ENCODE measurements at places on chromosomes 2 and 18. TPM values are rescaled to one million over a fixed set of nuclear protein-coding genes. Genes with fewer than 3 reads are reported as not detected.

DNA sequence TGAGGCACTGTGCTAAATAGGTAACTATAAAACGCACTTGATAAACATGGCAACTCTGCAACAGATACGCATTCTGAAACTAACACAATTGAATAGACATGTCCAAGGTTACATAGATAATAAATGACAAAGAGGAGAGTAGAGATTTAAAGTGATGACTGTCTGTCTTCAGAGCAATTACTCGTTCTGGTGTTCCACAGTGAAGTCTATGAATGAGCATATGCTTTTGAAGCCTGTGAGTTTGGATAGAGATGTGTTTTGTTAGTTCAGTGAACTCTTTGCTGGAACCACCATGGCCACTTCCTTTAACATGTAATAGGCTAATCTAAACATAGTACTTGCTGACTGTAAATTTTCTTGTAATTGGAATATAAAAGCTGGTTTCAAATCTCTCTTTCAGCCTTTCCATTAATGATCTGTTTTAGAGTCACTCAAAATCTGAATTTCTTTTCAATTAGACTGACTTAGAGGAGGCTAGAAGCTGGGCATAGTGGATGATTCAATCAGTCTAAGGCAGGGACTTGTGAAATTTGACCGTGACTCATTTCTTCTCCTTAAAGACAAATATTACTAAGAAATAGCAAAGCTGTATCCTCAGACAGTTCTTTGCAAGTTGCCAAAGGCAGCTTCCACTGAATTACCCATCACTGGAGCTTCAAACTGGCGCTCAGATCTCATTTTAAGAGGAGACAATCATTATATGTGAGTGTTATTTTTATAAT lies 1130.1 kb upstream of the CELF4 start:
- no peak overlapping the region for H3K4me3 ChIP-seq
- DNase-seq: no peak
- no peak overlapping the region for H3K27ac ChIP-seq
- H3K27me3 ChIP-seq: no peaks in the 10 kb centered on the region

- no peak overlapping the region for H3K27ac ChIP-seq
- H3K4me1 ChIP-seq: no peaks in the 10 kb centered on the region
- DNase-seq: no peak
- H3K36me3 ChIP-seq: no peaks in the 10 kb centered on the region
These were observed 430.6 kb upstream of the ID2 start for GRCh38 chr2:8251291-8251690.

DNA sequence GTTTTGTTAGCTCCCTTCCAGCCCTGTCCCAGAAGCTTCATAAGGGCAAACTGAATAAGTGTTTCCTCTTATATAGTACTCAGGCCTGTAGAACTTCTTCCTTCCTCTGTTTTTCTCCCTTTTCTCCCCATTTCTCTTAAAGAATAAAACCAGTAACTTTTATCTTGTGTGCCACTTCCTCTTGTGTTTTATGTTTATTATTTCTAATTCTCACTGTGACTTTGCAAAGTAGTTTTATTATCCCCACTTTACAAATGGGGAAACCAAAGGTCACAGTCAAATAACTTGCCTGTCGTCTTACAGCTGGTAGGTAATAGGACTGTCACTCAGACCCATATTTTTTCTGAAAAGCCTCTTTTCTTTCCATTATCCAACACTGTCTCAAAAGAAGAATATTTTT lies 42.4 kb downstream of the RBBP8 start:
- no peak for DNase-seq
- no peaks in the 10 kb centered on the region for H3K36me3 ChIP-seq
- no peaks in the 10 kb centered on the region for H3K27me3 ChIP-seq
- no peak overlapping the region for H3K4me3 ChIP-seq

DNA sequence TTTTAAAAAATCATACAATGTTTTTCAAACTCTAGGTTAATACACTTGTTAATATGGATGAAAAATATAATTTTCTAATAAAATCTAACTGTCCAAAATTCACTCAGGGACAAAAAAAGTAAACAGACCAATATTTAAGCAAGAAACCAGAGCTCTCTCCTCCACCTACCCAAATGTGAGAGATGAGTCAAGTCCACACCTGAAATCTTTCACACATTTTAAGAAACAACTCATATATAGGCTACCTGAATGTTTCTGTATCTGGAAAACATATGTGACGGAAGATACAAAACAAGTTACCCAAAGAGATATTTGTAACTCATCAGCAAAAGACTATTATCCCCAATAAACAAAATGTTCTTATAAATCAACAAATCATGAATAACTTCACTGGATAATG lies 20.2 kb downstream of the ZNF516 start:
- DNase-seq: no peak
- H3K36me3 ChIP-seq: no peaks in the 10 kb centered on the region
- peaks cover 6% of the 10 kb centered on the region for H3K4me1 ChIP-seq
- no peaks in the 10 kb centered on the region for H3K27me3 ChIP-seq
- no peak overlapping the region for H3K4me3 ChIP-seq

GRCh38 chr18:13555192-13555591 lies 171.2 kb downstream of the FAM210A start:
- DNase-seq: no peak
- H3K27me3 ChIP-seq: no peaks in the 10 kb centered on the region
- no peaks in the 10 kb centered on the region for H3K36me3 ChIP-seq
- no peak overlapping the region for H3K27ac ChIP-seq

ZRANB3 gene
- 7.8 TPM for total RNA-seq

SH3BP4 gene
- total RNA-seq: 44.4 TPM

TPO gene
- total RNA-seq: 0.80 TPM

ABCB11 gene
- 1.1 TPM for total RNA-seq
